ENCODE measurements at places on chromosomes 13 and 19. TPM values are rescaled to one million over a fixed set of nuclear protein-coding genes. Genes with fewer than 3 reads are reported as not detected.

GRCh38 chr13:40401911-40402776 is 264.3 kb downstream of the FOXO1 start:
- DNase-seq = no peak

The BCL3 gene
- total RNA-seq = 31.0 TPM

DNA sequence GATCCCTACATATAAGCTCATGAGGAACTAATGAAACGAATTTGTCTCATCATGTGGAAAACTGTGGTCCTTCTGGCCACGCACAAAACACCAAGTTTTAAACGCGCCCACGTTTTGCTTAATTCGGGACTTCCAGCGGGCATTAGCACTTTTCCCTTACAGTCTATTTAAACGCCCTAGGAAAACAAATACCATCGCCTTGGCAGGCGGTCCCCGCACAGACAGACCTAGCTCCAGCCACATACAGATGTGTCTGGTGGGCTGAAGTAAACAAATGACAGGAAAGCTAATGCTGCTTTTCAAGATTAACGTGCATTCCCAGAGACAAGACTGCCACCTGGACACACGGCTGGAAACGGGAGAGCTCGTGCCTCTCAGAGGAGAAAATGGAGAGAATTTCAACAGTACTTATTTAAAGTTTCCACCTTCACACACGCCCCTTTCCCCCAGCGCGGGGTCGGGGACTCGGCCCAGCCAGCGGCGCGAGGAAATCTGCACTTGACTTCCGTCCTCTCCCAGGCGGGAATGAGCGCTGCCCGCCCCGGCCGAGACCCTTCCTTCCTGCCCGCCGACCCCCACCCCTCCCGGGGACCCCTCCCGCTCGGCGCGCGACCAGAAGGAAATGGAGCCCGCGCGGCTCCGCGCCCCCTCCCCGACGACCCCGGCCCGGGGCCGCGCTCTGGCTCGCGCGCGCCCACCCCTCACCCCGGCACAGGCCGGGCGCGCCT is 931 bp downstream of the USP12 start:
- peak; percentile 56 for DNase-seq

- no peak for DNase-seq
Measured at GRCh38 chr13:72126424-72126823, 259.4 kb upstream of the DACH1 start.

The ZNF571 gene
- total RNA-seq = 4.0 TPM

DNA sequence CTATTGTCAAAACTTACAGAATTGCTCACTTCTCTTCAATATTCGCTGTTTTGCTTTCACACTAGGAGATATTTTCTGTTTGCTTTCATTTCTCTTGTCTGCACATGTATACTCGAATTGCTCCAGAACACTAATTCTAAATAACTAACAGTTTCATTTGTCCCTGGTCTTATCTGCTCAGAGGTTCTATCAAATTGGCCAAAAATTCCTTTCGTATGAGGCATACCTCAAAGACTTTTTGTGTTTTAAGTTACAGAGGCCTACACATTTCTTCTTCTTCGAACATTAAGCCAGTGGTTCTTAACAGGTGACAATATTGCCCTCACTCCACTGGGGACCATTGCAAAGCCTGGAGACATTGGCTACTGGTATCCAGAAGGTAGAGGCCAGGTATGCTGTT is 1314.6 kb downstream of the EFNB2 start:
- no peak for DNase-seq

The TMC4 gene
- under 0.01 TPM for total RNA-seq

GRCh38 chr13:73325723-73326558 is 267.1 kb downstream of the KLF5 start:
- DNase-seq = no peak

GRCh38 chr19:3034406-3034655 is 5.3 kb upstream of the TLE2 start:
- DNase-seq = no peak

DNA sequence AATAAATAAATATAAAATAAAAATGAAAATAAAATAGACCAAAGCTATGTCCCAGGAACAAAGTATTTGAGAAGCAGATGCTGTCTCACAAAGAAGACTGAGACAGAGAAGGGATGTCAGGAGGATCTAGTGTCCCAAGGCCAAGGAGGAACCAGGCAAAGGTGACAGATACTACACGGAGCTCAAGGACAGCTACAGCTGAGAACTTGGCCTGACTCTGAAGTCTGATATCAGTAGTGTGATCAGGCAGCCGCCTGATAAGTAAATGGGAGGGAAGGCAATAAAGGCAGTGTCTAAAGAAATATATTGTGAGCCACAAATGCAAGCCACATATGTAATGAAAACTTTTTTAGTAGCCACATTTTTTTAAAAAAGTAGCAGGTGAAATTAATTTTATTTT is 20.4 kb upstream of the NANOS3 start:
- no peak for DNase-seq

- DNase-seq = no peak
Measured at GRCh38 chr13:68027306-68027705, 797.2 kb upstream of the PCDH9 start.

GRCh38 chr13:69948016-69948415 is 159.6 kb upstream of the ATXN8OS start:
- no peak for DNase-seq

DNA sequence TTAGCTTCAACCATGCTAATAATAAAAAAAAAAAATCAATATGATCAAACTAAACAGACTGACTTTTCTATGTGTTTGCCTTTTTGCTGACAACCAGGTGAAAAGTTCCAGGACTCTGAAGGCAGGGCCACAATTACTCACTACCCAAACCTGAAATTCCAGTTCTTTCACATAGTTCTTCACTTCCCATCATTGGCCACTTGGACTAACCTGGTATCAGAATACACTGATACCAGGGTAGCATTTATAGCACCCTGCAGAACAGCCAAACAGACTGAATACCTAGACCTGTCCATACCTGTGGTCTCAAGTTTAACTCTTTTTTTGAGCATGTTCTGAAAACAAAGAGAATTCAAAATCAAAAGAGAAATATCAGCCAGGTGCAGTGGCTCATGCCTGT is 25.1 kb downstream of the ELF1 start:
- DNase-seq = no peak

GRCh38 chr13:91351980-91352379 is 4.5 kb downstream of the MIR17HG start:
- DNase-seq = no peak

DNA sequence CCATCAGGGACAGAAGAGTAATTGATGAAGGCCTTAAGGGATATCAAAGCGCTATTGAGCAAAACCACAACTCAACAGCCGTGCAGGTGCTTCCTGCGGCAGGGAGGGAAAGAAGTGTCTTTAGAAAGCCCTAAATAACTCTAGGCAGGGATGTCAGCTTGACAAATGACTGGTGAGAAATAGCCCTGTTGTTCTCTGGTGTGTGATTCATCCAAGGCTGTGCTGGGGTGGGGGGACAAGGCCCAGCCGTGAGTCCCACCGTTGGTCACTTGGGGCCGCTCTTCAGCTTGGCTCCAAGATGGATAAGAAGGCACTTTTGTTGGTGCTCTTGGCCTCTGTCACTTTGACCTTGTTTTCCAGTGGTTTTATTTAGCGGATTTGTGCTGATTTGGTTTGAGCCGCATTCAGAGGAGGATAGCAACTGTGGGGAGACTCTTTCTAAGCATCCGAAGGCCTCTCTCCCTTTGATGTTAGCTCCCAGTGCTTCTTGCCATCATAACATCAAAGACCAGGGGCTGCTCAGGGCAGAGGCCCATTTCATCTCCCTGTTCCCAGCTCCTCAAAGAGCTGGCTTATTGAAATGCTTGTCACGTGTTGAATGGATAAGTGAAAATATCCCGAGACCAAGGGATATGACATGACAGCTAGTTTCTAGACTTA is 130.3 kb upstream of the SERP2 start:
- DNase-seq = no peak

DNA sequence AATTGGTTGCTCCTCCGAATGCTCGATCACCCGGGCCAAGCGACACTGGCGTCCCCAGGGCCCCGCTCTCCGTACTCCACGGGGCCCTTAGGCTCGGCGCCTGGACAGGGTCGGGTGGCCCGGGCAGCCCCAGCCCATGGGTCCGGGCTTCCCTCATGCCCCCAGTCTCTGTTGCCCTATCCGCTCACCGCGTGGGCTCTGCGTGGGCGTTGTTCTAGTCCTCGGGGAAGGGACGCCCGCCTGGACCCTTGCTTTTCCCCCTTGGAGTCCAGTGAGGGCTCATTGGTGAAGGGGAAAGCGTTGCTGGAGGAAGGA is 1.3 kb downstream of the TDRD12 start:
- DNase-seq = no peak

The MYO16 gene
- 1.6 TPM for total RNA-seq

The ZNF540 gene
- 1.1 TPM for total RNA-seq

DNA sequence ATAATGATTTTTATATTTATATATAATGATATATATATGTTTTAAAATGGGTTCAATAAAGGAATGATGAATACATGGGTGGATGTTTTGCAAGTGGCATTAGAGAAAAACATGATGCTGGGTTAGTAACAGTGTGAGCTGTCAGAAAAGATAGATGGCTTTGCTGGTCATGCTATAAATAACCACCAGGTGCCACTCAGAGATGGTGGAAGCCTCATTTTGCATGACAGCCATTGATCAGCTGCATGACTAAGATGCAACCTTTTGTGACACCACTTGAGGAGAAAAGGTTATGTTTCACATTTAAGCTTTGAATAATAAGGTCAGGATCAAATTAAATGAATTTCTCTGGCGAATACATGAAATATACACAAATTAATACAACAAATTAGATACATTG is 737.7 kb downstream of the PCDH9 start:
- DNase-seq = no peak

- no peak for DNase-seq
Measured at GRCh38 chr13:114275304-114275703, 6.1 kb upstream of the UPF3A start.

The VSTM2B gene
- total RNA-seq = not detected

GRCh38 chr13:50353651-50354415 is 338.6 kb downstream of the KCNRG start:
- no peak for DNase-seq

DNA sequence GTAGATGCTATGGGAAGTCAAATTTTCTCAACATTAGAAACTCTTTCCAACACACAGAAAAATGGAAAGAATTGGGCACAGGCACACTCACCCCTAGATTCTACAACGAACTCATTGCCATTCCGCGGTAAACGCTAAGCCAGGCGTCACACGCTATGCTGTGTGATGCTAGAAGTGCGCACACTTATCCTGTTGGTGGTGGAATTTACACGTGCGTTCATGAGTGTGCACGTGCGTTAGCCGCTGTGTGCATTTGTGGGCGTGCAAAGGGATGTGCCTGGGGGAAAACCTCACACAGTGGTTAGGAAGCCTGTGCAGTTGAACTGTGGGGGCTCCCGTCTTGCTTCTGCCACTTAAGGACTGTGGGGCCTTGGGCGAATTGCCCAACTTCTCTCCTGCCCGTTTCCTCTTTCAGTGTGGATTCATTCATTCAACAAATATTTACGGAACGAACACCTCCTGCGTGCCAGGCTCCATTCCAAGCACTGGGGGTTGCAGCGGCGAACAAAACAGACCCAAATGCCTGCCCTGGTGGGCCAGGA is 7.7 kb downstream of the NFILZ start:
- DNase-seq = no peak

The OLFM2 gene
- under 0.01 TPM for total RNA-seq

- no peak for DNase-seq
Measured at GRCh38 chr19:2139385-2140137, 11.8 kb downstream of the AP3D1 start.

- DNase-seq = peak; percentile 54
Measured at GRCh38 chr19:17125728-17126677, 50.4 kb downstream of the MYO9B start.

GRCh38 chr13:101013245-101013644 is 338.6 kb upstream of the TMTC4 start:
- DNase-seq = no peak

- DNase-seq = no peak
Measured at GRCh38 chr13:65260946-65261891, 1968.9 kb downstream of the PCDH9 start.

DNA sequence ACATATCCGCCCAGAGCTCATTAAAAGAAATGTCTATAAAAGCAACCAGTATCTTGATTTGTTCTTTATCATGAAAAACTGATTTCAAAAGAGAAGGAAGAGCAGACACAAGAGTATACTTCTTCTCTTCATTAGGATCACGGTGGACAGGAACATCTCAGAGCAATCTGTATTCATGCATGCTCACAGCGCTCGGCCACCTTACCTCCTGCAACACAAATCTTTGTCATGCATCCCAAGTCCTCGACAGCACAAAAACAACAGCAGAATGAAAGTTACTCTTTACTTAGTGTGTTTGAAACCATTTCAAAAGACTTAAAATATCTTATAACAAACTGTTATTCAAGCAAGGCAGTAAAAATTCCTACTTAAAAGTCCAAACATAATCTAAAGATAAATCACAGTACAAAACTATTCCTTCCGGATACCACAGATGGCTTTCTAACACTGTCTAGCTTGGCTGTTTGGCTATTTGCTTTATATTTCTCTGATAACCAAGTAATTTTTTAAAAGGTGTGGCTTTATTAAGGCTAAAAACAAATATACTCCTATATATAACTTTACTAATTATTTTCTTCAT is 174.5 kb downstream of the TBC1D4 start:
- no peak for DNase-seq

- no peak for DNase-seq
Measured at GRCh38 chr19:29515706-29516357, 10.0 kb upstream of the VSTM2B start.

DNA sequence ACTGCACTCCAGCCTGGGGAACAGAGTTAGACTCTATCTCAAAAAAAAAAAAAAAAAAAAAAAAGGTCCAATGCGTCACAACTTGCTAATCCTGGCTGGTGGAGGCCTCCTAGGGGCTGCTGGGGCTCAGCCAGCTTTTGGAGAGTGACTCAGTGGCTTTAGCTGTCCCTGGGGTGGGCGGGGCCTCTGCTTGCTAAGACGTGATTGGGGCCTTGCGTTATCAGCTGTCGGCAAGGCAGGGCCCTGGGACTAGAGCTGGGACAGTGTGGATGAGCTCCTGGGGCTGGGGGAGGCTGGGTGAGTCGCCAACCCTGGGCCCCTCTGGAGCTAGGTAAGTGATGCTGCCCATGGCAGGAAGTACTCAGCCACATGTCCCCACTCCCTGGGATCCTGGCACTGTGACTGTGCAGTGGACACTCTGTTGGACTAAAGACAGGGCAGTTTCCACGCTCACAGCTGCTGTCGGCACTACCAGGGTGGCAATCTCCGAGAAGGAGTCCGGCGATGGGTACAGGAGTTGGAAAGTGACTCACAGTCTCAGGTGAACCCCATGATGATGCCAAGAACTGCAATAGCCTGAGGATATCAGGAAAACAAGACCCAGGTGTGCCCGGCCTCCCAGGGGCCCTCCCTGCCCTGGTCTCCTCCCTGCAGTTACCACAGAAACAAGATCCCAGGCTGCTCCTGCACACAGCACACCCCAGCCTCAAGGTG is 32.2 kb downstream of the F2RL3 start:
- no peak for DNase-seq

The PEAK3 gene
- total RNA-seq = under 0.01 TPM

The COX7A1 gene
- total RNA-seq = not detected

Measured in hematopoietic multipotent progenitor cell (in vitro differentiated cells).